CD8-positive, alpha-beta memory T cell (primary cell): ENCODE measurements at places on chromosomes 16 and 17. TPM values are rescaled to one million over a fixed set of nuclear protein-coding genes. Genes with fewer than 3 reads are reported as not detected.

Gene NPIPA2
- 1.4 TPM for total RNA-seq

Gene KRTAP3-1
- total RNA-seq, result not detected

Gene GGT6
- total RNA-seq, result not detected

Gene FOXN1
- total RNA-seq, result not detected

DNA sequence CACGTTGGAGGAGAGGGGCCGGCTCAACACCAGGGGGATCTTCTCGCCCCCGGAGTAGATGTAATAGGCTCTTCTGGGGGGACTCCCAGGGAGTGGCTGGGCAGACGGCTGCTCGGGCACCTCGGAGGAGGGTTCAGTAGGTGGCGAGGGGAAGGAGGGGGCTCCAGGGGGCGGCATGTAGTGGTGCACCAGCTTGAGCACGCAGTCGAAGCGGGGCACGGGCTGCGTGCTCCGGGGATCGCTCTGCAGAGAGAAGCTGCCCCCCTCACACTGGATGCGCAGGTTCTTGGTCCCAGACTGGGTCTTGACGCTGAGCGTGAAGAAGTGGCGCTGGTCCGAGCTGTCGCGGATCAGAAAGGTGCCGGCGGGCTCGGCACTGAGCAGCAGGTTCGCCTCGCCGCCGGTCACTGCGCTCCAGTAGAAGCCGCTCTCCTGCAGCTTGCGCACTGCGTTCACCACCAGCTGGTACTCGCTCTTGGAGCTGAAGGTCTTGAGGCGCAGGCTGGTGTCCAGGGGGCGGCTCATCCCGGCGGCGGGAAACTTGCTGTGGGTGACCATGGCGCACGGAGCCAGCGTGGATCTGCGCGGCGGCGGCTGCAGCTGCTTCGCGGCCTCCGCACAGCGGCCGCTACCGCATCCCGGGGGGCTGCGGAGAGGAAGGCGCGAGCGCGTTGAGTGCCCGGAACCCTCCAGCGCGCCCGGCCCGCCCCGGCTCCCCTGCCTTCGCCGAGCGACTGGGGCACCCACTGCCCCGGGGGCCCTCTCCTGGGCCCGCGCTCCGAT is 1.1 kb downstream of the SOCS3 start:
- no peak for DNase-seq

DNA sequence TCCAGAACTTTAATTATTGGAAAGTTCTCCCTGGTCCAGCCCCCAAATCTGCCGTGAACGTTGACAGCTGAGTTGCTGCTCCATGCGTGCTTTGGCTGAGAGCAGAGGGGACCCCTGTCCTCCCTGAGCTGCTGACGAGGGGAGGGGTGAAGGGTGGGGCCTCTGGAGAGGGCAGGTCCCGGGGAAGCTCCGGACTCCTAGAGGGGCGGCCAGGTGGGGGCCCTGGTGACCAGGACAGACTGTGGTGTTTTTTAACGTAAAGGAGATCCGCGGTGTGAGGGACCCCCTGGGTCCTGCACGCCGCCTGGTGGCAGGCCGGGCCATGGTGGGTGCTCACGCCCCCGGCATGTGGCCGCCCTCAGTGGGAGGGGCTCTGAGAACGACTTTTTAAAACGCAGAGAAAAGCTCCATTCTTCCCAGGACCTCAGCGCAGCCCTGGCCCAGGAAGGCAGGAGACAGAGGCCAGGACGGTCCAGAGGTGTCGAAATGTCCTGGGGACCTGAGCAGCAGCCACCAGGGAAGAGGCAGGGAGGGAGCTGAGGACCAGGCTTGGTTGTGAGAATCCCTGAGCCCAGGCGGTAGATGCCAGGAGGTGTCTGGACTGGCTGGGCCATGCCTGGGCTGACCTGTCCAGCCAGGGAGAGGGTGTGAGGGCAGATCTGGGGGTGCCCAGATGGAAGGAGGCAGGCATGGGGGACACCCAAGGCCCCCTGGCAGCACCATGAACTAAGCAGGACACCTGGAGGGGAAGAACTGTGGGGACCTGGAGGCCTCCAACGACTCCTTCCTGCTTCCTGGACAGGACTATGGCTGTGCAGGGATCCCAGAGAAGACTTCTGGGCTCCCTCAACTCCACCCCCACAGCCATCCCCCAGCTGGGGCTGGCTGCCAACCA is at the start of gene MC1R:
Gene MC1R (plus strand): TSS at position 410 of the 895 bp plus-strand sequence. CDS start 397 bp downstream, at position 807.
- no peak for DNase-seq

GRCh38 chr16:24538756-24539294 is 541 bp upstream of the RBBP6 start:
- no peak for DNase-seq

GRCh38 chr17:79915850-79916430 is 76.7 kb upstream of the CBX4 start:
- DNase-seq, result no peak

- DNase-seq, result no peak
Measured at GRCh38 chr17:3951420-3951819, 12.8 kb downstream of the ATP2A3 start.

- DNase-seq, result no peak
Measured at GRCh38 chr17:78791840-78792709, 10.0 kb upstream of the CYTH1 start.

DNA sequence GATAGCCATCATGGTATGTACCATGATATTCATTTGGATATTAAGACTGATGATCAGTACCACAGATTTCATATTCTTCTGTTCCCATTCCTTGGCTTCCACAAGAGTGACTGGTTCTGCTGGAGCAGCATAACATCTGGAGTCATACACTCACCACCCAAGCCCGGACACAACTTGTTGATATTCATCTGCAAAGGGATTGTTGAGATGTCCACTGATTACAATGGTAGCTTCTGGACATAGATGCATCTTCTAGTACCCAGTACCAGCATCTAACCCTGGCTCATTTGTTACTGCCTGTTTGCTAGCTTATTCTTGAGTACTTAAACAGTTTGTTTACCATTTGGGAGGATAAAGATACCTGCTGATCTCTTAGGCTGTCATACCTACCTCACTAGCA is 235.7 kb upstream of the AXIN2 start:
- DNase-seq, result no peak

- no peak for DNase-seq
Measured at GRCh38 chr16:30623536-30624283, 13.5 kb upstream of the ZNF689 start.
